Retina (tissue), 1 donor: ENCODE measurements at places on chromosomes 6 and 20.

DNA sequence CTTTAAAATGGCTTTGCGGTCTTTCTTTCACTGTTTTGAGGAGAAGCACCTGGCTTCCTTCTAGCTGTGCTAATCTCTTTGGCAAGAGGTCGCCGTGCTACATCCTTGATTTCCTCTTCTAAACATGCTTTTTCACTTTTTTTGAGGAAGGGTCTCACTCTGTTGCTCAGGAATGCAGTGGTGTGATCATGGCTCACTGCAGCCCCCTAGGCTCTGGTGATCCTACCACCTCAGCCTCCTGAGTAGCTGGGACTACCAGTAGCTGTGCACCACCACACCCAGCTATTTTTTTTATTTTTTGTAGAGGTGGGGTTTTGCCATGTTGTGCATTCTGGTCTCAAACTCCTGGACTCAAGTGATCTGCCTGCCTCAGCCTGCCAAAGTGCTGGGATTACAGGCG is 40.5 kb downstream of the RSPH3 start:
- no peak for DNase-seq

GRCh38 chr20:20076297-20077065 is 24.1 kb downstream of the CFAP61 start:
- DNase-seq, result no peak

DNA sequence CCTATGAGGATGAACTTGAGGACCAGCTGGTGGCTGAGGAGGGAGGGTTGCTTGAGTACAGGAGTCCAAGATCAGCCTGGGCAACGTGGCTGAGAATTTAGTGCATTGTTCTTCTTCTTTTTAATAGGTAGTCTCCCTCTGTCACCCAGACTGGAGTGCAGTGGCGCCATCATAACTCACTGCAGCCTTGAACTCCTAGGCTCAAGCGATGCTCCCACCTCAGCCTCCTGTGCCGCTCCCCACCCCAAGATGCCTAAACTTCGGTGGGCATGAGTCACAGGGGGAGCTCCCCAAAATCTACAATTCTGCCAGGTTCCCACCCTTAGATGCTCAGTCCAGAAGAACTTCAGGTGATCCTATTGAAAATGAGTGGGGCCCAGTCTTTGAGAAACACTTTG is 21.4 kb downstream of the FAM50B start:
- no peak for DNase-seq

DNA sequence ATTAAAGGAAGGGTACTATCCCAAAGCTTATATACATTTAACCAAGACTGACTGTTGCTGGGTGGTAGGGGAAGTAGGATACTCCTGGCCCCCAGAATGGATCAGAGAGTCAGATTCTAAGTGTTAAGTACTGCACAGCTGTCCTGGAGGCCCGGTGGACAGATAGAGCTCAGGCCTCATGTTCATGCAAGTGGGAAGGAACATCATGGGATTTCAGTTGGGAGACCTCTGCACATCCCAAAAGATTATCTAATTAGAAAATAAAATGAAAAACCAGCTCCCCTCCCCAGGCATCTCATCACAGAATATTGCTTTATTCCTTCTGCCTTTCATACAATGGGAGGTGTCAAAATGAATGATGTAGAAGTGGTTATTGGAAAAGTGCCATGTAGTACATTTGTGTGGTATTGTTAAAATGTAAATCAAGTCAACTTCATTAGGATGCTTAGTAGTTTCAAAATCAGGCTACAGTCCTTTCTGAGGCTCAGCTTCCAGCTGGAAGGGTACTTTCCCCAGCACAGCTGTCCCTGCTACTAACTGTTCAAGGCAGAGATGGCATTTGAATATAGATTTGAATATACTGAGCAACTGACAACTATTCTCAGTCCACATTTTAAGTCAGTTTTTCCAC is 82.9 kb downstream of the SLC35B3 start:
- DNase-seq, result no peak

- no peak for DNase-seq
Observed at GRCh38 chr20:20406306-20406705, 38.4 kb downstream of the INSM1 start.

GRCh38 chr20:10171864-10172751 is 46.5 kb upstream of the SNAP25 start:
- peak; percentile 81 for DNase-seq

DNA sequence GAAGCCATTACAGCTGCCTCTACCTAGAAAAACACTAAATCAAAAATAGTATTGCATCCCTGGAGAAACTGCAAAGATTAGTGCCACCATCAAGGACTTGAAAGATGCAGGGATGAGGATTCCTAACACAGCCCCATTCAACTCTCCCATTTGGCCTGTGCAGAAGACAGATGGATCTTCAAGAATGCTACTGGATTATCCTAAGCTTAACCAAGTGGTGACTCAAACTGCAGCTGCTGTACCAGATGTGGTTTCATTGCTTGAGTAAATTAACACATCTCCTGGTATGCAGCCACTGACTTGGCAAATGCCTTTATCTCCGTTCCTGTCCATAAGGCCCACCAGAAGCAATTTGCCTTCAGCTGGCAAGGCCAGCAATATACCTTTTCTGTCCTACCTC is 117.4 kb downstream of the TBC1D32 start:
- no peak for DNase-seq

- DNase-seq, result no peak
Observed at GRCh38 chr6:113464960-113465359, 392.2 kb upstream of the MARCKS start.

GRCh38 chr20:48380661-48381060 is 447.1 kb downstream of the PREX1 start:
- DNase-seq, result no peak

DNA sequence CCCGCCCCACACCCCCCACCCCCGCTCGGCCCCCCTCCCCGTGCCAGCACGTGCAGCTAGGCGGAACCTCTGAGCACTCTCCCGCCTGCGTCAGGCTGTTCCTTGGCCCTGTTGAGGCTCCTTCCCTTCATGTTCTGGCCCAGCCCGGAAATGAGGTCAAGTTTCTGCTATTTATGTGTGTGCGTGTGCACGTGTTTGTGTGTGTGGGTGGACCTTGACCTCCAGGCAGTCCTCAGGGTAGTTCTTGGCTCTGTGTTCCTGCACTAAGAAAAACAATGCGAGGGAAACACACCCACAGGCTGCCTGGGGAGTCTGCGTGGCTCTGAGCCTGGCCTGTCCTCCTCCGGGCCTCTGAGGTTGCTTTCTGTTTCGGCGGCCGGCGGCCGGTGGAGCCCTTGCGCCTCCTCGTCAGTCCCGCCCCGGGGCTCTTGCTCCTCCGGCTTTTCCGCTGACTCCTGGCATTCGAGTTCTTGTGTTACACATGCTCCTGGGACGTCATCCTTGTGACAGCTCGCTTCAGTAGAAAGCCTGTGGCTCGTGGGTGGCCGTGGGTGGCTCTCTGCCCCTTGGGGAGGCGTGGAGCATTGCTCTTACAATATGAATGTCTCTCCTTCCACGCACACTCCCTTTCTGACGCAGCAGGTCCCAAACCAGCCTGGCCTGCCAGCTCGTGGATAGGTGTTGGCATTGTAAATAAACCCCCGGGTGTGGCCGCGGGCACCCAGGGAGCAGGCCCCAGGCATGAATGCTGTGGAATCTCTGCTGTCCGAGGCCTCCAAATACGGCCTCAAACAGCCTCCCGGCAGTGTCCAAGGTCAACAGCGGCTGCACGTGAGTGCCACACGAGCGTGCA is 10.0 kb downstream of the SLCO4A1 start:
- DNase-seq, result peak; percentile 77

DNA sequence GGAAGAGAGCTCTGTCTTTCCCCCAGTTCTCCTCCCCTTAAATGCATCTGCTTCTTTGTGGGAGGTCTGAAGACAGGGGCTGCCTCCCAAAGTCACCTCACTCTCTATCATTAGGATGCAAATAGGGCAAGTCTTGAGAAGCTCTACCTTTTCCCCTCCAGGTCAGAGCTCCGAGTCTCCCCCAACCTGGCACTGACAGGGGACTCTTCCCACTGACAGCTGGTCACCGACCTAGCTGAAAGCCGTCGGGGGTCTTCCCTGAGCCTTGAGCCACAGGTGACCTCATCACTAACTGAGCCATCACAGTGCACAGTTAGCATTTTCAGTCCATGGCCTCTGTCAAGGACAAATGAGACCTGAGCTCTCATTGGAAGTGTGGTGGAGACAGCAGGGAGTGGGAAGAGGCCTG is 386.7 kb downstream of the HACE1 start:
- DNase-seq, result peak; percentile 60

DNA sequence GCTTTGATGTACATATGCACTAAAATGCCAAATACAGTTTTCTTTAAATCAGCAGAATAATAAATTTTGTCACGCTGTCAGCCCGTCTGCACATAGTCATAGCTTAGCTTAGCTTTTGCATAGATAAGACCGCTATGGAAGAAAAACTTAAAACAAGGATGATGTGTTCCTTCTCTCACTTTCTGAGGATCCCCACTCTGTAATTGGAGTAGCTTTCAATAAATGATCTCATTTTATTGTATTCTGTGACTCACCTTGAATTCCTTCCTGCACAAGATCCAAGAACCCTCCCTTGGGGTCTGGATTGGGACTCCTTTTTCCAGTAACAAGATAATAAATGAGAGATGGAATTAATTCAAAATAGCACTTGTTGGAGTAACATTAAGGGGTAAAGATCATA is 186.2 kb downstream of the CDH26 start:
- no peak for DNase-seq

- DNase-seq, result no peak
Observed at GRCh38 chr6:2073476-2073875, 171.9 kb downstream of the GMDS start.

DNA sequence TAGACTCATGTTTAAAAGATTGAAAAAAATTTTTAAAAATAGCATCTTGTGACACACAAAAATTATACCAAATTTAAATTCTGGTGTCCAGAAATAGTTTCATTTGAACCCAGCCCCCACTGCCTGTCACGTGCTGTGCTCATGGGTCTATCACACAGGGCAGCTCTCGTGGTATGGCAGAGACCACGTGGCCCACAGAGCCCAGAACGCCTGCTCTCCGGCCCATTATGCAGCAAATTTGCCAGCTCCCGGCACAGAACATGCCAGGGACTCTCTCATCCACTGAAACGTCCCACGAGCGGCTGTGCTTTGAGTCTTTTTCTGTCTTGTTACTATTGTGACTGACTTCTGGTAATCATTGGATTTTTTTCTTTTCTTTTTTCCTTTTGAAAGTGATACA is 224.3 kb downstream of the TTLL2 start:
- no peak for DNase-seq

DNA sequence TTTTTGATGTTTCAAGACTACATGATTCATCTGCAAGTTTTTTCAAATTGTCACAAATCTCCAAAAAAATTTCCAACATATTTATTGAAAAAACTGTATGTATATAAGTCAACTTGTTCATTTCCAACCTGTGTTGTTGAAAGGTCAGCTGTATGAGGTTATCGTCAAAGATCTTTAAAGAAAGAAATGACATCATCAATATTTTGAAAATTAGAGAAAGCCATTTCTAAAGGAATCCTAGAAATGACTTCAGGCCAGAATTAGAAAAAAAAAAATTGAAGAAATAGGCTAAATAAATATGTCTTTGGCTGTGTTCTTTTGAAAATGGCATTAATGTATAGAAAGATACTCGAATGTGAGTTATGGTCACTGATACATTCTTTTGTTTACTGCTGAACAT is 6.8 kb downstream of the RNF146 start:
- DNase-seq, result no peak

GRCh38 chr6:31190488-31190887 is 20.0 kb upstream of the POU5F1 start:
- no peak for DNase-seq

DNA sequence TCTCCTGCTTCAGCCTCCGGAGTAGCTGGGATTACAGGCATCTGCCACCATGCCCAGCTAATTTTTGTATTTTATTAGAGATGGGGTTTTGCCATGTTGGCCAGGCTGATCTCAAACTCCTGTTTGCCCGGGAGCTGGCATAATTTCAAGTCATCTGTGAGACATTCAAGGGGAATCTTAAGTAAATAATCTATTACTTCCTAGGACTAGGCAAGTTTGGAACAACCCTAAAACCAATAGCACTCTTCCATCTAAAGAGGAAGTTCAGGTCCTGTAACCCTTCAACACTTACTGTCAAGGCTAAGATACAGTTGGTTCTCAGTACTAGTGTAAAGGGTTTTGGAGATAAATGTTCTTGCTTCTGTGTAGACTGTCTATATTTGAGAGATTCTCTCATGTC is 267.8 kb upstream of the IRAK1BP1 start:
- DNase-seq, result no peak

DNA sequence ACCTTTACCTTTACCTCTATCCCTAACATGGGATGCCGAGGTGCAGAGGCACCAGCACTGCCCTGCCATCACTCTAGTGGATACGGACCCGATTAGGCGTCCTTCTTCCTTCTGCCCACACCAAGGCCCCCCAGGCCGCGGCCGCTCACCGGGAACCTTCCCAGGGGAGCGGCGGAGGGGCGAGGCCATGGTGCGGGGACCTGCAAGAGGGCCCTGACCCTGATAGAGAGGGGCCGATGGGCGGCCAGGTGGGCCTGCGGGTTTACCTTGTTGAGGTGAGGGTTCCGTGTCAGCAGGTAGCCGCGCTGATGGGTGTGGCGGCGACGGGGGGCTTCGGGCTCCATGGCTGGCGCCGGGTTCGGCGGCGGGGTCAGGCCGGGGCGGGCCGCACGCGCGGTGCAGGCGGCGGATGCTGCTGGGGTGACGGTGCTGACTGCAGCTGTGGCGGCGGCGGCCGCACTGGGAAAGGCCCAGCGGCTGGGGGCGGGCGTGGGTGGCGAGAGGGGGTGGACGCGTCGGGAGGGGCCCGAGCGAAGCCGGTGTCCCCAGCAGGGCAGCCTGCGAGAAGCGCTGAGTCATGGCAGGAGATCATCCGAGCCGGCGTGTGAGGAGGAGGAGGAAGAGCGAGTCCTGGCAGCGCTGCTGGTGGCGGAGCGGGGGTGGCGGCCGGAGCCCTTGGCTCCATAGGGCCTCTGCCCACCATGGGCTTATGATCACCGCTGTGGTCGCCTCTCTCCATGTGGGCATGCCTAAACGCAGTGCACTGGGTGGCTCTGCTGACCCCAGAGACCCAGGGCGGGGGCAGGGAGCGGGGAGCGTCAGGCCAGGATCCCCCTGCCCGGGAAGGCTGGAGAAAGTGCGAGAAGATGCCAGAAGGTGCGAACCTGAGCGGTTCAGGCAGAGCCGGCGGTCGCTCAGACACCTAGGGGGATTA is at the start of gene ME1:
TSS of gene ME1 (minus strand) at position 441 of the 934 bp plus-strand sequence. CDS start at position 344, 97 bp downstream.
- DNase-seq, result peak; percentile 74

DNA sequence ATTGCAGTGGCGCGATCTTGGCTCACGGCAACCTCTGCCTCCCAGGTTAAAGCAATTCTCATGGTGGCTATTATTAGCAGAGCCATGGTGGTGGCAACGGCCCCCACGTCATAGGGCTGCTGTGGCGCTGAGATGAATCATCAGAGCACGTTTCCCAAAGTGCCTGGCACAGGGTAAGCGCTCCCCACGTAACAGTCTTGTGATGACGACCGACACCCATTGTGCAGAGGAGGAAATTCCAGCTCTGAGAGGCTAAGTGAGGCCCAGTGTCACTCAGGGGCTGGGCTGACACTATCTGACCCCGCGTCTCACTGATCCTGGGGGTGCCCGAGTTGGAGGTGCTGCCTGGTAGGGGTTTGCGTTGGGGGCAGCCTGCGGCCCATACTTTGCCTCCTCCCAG is 16.2 kb downstream of the SUN5 start:
- no peak for DNase-seq

GRCh38 chr20:34872622-34873224 is at the start of gene GGT7:
GGT7 (minus strand) TSS chr20:34872856; CDS start chr20:34872815, 41 bp downstream.
- peak; percentile 86 for DNase-seq

GRCh38 chr20:51077686-51078060 is 54.8 kb upstream of the KCNG1 start:
- DNase-seq, result no peak

GRCh38 chr6:39839445-39839844 is 47.3 kb downstream of the DAAM2 start:
- no peak for DNase-seq

GRCh38 chr6:2396042-2396657 is 150.7 kb upstream of the GMDS start:
- no peak for DNase-seq

GRCh38 chr20:36908603-36909002 is 32.7 kb downstream of the TLDC2 start:
- DNase-seq, result no peak
